ENCODE measurements at places on chromosomes 6 and 20. TPM values are rescaled to one million over a fixed set of nuclear protein-coding genes. Genes with fewer than 3 reads are reported as not detected.
A peak's percentile ranks its signal among the peaks of the same experiment; 100 is the strongest.

DNA sequence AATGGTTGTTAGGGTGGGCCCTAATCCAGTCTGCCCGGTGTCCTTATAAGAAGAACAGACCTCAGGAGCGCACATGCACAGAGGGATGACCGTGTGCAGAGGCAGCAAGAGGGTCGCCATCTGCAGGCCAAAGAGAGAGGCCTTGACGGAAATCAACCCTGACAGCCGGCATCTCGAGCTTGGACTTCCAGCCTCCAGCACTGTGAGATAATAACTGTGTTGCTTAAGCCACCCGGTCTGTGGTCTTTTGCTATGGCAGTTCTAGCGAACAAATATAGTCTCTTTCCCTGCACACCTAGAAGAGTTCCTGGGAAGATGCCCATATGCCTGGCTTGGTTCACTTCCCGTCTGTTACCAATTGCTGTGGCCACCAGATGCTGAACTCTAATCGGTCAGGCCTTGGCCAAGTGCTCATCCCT lies 35.3 kb upstream of the PTGIS start:
- no peak for DNase-seq

GRCh38 chr6:90397929-90398674 lies 101.5 kb upstream of the BACH2 start:
- no peak for DNase-seq

DNA sequence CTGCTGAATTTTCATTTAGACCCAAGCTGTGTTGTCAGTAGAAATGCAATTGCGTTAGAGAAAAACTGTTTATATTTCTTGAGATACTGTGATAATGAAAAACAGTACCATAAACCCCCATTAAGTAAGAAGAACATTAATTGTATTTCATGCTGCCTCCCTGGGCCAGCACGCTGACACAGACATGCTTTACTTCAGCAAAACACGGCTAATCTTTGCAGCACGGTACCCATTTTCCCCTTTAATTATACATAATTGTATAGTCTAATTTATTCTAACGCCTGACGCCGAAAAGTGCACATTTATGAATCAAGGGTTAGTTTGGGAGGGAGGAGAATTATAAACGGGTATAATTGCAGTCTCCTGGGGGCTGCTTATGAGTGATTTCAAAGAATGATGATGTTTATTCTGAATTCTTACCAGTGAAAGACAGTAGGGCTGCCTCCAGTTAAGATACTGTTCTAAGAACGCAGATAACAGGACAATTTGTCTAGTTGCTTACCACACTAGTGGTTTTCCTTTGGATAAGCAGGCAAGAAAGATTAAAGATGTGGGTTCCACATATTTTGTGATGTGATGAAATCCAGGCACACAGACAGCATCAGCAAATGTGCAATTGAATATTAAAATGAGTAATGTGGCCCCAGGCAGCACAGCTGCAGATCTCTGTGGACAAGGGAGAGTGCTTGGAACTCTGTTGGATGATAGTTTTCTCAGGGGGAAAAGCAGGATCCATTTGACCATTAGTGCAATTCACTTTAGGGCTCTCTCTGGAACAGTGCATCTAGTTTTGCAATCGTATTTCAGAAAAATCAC lies 4.7 kb upstream of the SULF2 start:
- DNase-seq = peak; percentile 34

GRCh38 chr6:37062424-37062823 lies 57.0 kb downstream of the FGD2 start:
- no peak for DNase-seq

GRCh38 chr6:114051031-114051430 lies 80.1 kb upstream of the HDAC2 start:
- no peak for DNase-seq

DNA sequence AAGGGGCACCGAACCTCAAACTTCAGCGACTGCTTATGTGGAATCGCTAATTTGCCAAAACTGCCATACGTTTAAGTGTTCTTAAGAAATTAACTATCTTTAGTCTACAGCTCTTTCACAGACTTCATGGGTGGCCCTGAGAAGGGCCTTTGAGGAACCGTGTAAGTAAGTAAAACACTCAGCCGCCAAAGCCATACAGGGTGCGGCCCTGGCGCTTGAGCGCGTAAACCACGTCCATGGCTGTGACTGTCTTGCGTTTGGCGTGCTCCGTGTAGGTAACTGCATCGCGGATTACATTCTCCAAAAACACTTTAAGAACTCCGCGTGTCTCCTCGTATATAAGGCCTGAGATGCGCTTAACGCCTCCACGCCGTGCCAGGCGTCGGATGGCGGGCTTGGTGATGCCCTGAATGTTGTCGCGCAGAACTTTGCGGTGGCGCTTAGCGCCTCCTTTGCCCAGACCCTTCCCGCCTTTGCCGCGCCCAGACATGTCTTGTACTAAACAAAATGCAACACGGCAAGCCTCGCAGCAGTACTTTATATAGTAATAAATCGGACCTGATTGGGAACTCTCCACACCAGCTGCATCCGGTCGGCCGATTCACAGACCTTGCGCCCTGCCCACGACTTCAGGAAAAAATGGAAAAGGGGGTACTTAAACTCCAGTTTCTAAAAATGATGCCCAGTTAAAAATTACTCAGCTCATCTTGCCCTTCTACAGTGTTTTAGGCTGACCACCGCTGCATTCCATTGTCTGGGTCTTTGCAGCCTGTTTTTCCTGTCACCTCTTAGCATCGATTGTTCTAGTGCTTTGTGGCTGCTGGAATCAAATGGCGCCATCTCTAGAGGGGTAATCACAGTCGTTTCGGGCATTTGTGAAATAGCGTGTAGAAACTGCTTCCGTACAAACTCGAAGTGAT lies 38.9 kb downstream of the OR2B2 start:
- DNase-seq = peak; percentile 79

DNA sequence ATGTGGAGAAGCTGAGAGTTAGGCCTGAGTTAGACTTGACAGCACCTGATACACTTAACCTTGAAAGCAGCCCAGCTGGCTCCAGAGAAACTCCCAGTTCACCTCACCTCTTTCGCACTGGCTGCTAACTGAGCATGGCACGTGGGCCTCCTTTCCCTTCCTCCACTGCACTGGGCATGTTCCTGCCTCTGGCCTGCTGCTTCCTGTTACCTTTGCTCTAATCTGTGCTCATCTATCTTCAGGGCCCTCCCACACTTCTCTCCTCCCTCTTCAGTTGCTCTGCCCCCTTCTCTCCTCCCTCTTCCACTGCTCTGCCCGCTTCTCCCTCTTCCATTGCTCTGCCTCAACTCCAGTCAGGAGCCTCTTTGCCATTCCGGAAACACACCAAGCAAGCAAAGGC lies 13.7 kb upstream of the UBE2V1 start:
- peak; percentile 80 for DNase-seq

DNA sequence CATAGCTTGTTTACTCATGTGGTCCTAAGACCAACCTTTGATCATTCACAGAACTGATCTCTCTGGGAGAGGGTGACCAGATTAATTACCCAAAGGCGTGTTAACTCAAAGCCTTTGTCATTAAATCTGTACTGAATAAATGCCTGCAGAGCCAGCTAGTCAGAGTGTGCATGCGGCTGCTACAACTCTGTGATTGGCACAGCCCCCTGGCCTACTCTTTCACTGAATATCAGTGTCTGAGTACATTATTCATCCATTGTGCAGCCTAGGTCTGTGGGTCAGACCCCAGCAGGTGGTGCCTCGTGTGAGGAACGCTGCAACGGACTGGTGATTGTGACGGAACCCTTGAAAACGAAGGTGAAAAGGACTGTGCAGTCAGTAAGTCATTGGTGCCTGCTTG lies 663.6 kb downstream of the PHF3 start:
- DNase-seq = no peak

C6orf141 gene
- total RNA-seq = 70.0 TPM

BACH2 gene
- 2.6 TPM for total RNA-seq

KIAA0408 gene
- 6.8 TPM for total RNA-seq

SAYSD1 gene
- 15.9 TPM for total RNA-seq

Measured in mucosa of gallbladder (tissue), 1 donor.